ENCODE measurements at places on chromosomes 6 and 20.
A peak's percentile ranks its signal among the peaks of the same experiment; 100 is the strongest.

GRCh38 chr6:13239530-13240455, 88.5 kb downstream of the TBC1D7 start:
- DNase-seq: no peak

DNA sequence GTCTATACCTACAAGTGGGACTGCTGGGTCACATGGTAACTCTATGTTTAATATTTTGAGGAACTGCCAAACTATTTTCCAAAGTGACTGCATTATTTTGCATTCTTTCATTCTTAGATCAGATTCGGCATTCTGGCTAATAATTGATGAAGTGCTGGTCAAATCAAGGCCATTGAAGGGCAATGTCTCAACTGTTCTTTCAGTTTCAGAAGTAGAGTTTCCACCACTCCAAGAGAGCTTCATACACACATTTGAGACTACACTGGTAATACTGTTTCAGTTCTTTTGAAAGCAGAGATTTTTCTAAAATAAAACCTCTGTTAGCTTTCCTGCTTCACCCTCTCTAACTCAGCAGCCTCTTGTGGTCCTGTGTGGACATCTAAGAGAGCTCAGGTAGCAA, 154.5 kb downstream of the CFAP61 start:
- no peak for DNase-seq

DNA sequence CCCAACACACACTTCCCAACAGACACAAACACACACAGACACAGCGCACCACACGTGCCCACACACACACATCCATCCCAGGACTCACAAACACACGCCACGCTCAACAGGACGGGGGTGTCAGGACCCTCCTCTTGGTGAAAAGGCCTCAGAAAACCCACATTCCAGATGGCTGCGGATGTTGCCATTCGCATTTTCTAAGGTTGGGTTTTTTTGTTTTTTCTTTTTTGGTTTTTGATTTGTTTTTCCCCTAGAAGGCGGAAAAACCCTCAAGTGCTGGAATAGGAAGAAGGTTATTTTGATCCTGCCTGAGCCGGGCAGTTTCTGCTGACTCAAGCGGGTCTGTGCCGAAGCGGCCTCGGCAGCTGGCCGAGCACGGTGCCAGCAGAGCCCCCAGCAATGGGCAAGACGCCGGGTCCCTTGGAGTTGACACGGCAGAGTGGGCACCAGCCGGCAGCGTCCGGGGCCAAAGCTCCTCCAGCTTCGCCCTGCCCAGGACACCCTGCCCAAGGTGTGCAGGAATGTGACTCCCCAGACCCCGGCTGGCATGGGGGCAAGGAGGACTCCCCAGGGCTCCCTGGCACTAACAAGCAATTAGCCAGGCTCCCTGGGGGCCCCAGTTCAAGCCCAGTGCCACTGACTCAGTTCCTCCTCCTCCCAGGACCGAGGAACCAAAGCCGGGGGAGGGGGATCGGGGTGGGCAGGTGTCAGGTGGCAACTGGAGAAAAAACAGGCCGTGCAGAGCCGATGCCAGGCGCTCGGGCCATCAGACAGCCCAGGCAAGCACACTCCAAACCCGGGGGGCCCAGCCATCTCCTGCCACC, 40.9 kb upstream of the ZBP1 start:
- no peak for DNase-seq

- DNase-seq: no peak
Observed at GRCh38 chr20:52959125-52959524, 13.0 kb upstream of the TSHZ2 start.

- no peak for DNase-seq
Observed at GRCh38 chr20:37987602-37988290, 45.5 kb downstream of the TTI1 start.

GRCh38 chr6:126446248-126446647, 106.3 kb downstream of the CENPW start:
- DNase-seq: no peak

DNA sequence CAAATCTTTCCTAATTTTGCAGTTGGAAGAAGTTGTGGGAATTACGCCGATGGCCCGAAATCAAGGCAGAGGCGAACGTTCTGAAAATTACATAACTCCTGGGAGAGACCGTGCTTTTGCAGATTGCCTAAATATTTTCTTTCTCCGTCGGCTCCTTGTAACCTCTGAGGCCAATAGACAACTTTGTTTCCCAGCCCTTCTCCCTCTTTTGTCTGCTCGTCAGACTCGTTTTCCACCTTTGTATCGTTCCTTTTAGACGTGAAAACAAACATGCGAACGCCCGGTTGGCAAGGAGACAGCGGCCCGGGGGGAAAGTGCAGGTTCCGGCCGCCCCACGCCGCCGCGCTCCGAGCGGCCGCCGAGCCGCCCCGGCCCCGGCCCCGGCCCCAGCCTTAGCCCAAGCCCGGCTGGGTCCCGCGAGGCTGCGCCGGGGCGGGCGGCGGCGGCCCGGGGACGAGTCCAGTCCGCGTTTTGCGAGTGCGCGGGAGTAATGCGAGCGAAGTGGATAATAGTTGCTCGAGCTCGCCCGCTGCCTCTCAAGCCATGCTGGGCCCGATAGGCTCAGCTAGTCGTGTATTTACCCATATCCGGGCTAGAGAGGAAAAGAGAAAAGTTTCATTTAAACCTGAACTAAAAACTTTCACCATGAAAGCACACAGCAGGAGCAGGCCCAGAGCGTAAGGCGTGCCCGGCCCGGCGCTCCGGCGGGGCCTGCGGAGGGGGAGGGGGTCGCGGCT, at the start of gene ARID1B:
Gene ARID1B, plus strand, starts transcription at position 539 of the 737 bp plus-strand sequence. CDS start 303 bp downstream, outside the sequence.
- DNase-seq: peak; percentile 84

- no peak for DNase-seq
Observed at GRCh38 chr6:109877028-109878004, 100.8 kb upstream of the GPR6 start.

GRCh38 chr6:168915855-168916254, 337.8 kb downstream of the THBS2 start:
- DNase-seq: no peak

DNA sequence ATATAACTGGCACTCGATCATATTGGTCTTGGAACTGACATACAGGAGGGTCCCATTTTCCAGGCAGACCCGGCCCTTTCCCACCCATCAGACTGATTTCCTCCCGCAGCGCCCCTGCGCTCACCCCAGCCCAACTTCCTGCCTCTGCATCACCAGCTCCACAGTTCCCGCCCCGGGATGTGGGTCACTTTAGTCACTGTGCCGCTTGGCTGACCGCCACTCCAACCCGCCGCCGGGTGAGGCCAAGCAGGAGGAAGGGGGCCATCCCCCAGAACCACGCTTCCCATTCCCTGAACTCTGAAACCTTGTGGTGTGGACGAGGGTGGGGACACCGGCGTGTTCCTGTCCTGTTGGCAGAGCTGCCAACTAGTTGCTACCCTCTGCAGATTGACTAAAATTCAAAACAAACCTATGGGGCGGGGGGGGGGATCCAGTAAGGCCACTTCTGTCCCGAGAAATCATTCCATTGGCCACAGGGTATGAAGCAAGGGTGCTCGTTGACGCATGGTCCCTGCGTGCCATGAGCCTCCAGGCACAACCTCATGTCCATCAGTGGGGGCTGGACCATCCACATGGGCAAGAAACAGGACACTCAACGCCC, 12.3 kb downstream of the TGM2 start:
- DNase-seq: peak; percentile 31

- no peak for DNase-seq
Observed at GRCh38 chr6:107458672-107459282, 587 bp downstream of the PDSS2 start.

DNA sequence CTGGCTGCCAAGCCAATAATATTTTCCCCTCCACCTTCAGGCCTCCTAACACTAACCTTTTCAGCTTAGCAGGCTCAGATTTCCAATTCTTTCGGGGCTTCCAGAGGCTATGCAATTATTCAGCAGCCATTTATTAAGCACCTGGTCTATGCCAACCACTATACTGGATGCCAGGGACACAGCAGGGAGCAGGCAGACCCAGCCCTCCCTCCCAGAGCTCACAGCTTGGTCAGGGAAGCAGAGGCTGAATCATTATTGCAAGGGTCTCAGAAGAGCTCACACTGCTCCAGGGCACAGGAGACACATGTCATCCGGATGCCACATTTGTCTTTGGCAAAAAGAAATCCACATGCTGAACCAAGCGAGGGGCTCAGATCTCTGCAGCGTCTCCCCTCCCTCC, 1.3 kb downstream of the BPIFB1 start:
- no peak for DNase-seq

- DNase-seq: no peak
Observed at GRCh38 chr20:33843854-33844253, 32.7 kb downstream of the CHMP4B start.

DNA sequence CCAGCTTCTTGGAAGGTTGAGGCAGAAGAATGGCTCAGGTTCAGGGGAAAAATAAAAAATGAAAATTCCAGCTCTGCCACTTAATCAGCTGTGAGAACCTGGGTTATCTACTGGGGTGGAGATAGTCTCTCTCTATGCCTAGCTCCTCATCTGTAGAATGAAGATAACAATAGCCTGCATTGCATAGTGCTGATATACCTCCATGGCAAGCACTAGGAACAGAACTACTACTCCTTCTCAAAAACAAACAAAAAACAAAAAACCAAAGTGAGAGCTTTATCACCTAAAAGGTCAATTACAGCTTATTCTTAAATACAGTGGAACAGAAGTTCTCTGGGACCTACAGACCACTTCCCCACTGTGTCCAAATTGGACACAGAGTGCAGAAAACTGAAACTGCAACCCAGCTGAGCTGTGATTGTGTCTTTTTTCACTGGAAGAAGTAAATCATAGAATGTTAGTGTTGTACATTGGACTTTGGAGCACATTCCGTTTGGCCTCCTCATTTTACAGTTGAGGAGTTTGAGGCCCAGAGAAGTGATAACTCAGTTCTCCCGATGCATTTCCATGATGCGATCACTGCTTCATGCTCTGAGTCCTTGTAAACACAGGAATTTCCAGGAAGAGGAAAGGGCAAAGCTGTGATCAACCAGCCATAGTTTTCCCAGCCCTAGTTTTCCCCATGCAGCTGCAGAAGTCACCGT, 23.3 kb downstream of the MTFR2 start:
- no peak for DNase-seq

All from immature natural killer cell (primary cell).